ENCODE measurements at places on chromosomes 6 and 20. TPM values are rescaled to one million over a fixed set of nuclear protein-coding genes. Genes with fewer than 3 reads are reported as not detected.

DNA sequence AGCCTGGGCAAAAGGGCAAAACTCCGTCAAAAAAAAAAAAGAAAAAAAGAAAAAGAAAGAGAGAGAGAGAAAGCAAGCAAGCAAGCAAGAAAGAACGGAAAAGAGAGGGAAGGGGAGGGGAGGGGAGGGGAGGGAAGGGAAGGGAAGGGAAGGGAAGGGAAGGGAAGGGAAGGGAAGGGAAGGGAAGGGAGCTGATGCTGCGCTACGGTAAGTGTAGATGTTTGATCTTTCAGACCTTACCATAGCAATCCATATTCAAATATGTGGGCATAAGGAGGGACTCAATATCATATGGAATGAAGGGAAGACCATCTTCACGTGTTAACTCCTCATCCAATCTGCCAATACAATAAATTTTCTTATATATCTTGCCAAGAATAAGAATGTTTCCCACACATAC, 11.9 kb downstream of the DPPA5 start:
- no peak for DNase-seq

- DNase-seq = no peak
Observed at GRCh38 chr6:80793411-80793810, 686.9 kb downstream of the BCKDHB start.

DNA sequence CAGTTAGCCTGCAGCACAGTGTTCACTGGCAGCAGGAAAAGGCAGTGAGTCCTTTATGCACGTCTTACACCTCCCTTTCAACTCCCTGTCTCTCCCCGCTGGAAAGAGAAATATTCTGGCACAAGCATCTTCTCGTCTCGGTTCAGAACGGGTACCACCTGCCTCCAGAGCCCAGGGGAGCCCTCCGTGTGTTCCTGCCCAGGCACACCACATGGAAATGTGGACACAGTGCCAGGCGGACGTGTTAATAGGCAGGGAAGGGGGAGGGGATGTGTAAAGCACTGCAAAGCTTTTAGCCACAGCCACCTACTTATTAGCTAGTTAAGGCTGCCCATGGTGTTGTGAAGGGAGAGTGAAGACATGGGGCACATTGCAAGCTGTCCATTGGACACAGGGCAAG, 219.7 kb downstream of the FARS2 start:
- no peak for DNase-seq

DNA sequence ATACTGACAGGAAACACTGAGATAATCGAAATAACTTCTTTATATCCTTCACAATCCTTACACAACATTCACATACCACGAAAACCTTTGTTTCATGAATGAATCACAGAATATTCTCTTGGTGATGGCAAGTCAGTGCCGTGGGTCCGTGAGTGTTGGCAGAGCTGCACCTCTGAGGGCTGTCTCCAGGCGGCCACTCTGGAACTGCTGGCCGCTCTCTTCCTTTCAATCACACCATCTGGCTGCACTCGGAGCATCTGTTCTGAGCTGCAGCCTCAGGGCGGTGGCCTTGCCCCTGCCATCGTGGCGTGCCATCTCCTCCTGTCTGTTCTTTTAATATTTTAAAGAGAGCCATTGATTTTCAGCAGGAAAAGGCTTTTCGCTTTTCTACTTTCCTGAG, 129.4 kb upstream of the AFDN start:
- no peak for DNase-seq

Gene BPIFA1
- not detected for polyA plus RNA-seq

DNA sequence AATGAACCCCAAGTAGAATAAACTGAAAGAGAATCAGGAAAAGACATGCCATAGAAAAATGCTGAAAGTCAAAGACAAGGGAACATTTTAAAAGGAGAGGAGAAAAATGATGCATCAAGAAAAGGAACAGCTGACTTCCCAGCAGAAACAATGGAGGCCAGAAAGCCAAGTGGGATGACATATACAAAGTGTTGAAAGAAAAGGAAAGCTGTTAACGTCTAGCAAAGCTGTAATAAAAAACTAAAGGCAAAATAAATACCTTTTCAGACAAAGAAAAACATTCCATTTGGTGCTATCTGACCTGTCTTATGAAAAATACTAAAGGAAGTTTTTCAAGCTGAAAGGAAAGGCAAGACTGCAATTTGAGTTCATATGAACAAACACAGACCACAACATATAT, 34.1 kb upstream of the PDE10A start:
- DNase-seq = no peak

GRCh38 chr20:48025661-48026060, 240.4 kb upstream of the SULF2 start:
- DNase-seq = no peak

Gene TCEA2
- 39.6 TPM for polyA plus RNA-seq

Gene MRPL2
- 47.7 TPM for polyA plus RNA-seq

- peak; percentile 57 for DNase-seq
Observed at GRCh38 chr6:105136431-105137350, 43.1 kb downstream of the POPDC3 start.

DNA sequence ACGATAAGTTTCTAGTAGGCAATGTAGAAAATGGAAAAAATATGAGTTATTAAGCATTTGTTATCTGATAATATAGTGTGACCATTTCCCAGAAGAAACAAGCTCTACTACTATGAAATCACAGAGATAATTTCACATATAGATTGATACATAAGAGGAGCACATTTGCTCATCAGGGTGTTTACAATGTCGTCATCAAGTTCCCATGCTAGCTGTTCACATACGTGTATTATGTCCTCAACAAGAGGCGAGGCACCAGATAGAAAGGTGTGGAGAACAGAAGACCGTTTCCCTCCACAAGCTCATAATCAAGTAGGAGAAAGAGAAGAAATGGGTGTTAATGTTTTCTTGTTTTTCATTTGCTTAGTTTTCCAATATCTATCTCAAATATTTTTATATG, 326.1 kb upstream of the ARID1B start:
- no peak for DNase-seq

GRCh38 chr20:35121186-35121585, 25.9 kb downstream of the EDEM2 start:
- no peak for DNase-seq

DNA sequence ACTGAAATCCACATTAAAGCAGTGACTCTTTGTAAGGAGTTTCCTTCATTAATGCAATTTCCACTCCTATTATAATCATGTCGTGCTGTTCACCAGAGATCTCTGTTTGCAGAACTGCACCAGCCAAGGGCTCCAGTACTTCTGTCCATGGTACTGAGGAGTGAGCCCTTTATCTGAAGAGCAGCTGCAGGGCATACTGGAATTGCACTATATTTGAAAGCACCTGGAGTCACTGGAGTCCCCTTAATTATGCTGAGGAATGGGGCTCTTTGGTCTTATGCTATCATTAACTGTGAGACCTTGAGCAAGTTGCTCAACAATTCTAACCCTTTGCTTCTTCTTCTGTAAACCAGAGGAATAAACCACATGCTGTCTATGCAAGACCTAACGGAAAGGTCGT, 61.7 kb upstream of the NUP153 start:
- peak; percentile 13 for DNase-seq

Gene APOBEC2
- polyA plus RNA-seq = 435 TPM

- DNase-seq = peak; percentile 26
Observed at GRCh38 chr6:156598855-156599180, 178.4 kb upstream of the ARID1B start.

GRCh38 chr20:40016890-40017289, 672.1 kb downstream of the MAFB start:
- DNase-seq = no peak
